ENCODE measurements at places on chromosomes 6 and 20.

- ATAC-seq = no peak
These were observed 44.6 kb upstream of the SH3BGRL2 start for GRCh38 chr6:79586548-79586947.

GRCh38 chr6:136666041-136666440, 115.8 kb upstream of the MAP7 start:
- ATAC-seq = no peak

- no peak for ATAC-seq
These were observed 5.2 kb downstream of the RAET1G start for GRCh38 chr6:149917679-149918078.

- no peak for ATAC-seq
These were observed 259.4 kb upstream of the STXBP5 start for GRCh38 chr6:146944809-146945208.

GRCh38 chr6:161924516-161925116, 650.8 kb upstream of the AGPAT4 start:
- ATAC-seq = no peak

GRCh38 chr6:53916804-53917463, 122.1 kb downstream of the LRRC1 start:
- no peak for ATAC-seq

DNA sequence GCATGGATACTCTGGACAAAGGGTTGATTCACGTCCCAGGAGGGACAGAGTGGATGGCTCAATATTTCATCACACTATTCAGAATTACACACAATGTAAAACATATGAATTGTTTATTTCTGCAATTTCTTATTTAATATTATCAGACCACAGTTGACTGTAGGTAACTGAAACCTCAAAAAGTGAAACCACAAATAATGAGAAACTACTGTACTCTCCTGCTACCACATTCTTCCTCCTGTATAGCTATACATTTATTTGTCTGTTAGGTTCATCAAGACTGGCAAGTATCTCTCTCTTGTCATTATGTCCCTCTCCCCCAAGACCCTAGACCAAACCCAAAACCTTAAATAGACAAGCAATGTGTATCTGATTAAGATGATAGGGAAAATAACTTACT, 60.0 kb downstream of the SYCP2 start:
- ATAC-seq = no peak

DNA sequence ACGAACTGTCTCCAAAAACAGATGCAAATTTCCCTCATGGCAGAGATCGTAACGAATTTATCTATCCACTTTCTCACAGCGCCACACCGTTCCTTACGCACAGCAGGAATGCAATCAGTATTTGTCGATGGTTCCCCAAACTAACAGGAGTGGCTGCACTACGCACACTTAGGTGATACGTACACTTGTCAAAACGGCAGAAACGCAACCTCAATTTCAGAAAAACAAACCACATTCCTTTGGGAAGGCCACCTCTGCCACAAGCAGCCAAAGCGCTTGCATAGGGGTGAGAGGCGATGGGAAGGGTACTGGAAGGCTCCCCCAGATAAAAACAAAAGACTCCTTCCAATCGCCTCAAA, 638 bp downstream of the MDN1 start:
- peak; percentile 6 for ATAC-seq

- no peak for ATAC-seq
These were observed 64.0 kb downstream of the BLOC1S5 start for GRCh38 chr6:8000188-8000596.

GRCh38 chr6:131728296-131728939, 17.6 kb upstream of the CTAGE9 start:
- ATAC-seq = no peak

GRCh38 chr6:135274561-135275293, 93.6 kb downstream of the MYB start:
- ATAC-seq = no peak

DNA sequence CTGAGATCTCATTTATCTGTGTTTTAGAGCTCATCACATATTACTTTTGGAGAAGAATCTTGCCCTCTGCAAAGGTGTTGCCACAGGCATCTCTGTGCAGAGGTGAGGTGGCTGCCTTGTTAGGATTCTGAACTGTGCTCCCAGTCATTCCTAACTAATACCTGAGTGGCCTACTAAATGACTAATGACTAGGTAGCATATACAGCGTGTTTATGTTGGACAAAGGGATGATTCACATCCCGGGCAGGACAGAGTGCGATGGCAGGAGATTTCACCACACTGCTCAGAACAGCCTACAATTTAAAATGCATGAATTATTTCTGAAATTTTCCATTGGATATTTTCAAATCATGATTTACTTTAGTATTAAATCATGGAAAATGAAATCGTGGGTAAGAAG, 23.1 kb upstream of the CGA start:
- ATAC-seq = no peak

DNA sequence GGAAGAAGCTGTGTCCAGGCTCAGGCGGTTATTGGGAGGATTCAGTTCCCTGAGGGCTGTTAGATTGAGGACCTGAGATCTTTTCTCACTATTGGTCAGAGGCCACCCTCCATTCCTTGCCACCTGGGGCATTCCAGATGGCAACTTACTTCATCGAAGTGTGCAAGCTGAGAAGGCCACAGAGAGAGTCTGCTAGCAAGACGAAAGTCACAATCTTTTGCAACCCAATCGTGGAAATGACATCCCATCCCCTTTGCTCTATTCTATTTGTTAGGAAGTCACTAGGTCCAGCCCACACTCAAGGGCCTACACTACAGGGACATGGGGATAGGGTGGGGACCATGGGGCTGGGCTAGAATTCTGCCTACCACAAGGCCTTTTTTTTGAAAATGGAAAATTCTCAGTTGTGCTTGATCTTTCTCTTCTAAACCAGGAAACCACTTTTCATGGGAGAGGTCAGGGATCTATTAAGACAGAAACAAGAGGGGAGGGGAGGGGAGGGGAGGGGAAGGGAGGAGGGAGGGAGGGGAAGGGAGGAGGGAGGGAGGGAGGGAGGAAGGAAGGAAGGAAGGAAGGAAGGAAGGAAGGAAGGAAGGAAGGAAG, 217.2 kb downstream of the BCAS1 start:
- ATAC-seq = no peak

DNA sequence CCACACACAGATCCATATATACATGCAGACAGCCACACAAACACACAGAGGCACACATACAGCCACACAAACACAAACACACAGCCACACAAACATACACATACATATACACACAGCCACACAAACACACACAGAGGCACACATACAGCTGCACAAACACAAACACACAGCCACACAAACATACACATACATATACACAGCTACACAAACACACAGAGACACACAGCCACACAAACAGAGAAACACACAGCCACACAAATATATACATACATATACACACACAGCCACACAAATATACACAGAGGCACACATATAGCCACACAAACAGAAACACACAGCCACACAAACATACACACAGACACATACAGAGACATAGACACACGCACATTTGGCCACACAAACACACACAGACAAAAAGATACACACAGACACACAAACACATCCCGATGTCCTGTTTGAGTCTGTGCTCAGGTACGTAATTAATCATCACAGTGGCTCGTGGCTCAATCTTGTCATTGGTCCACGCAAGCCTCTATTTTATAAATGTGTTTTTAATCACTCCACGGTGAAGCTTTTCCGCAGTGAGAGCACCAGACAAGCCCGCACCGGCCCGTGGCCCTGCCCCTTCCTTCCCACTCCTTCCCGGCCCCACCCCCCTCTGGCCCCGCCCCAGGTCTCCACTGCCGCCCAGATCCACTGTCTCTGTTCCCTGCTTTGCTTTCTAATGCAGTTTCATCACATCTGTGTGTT, 135.3 kb downstream of the CDH4 start:
- ATAC-seq = no peak

GRCh38 chr20:7856756-7857155, 83.5 kb downstream of the HAO1 start:
- no peak for ATAC-seq

- ATAC-seq = peak; percentile 87
These were observed 11.7 kb upstream of the ZNF311 start for GRCh38 chr6:29016559-29017427.

DNA sequence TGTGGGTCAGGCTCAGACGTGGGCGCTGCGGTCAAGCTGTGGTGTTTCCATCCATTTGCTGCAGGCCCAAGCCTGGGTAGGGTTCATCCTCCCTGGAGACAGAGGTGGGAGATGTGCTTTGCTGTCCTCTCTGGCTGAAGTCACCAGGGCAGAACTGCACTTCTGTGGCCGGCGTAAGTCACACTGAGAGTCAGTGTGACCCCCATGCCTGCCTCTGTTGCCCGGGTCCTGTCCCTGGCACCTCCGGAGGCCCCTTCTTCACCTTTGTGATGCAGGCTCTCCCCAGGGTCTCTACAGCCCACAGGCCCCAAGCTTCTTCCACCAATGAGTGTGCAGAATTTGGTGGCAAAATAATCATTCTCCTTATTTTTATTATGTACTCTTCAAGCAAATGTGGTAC, 53.8 kb upstream of the DACT2 start:
- no peak for ATAC-seq

- no peak for ATAC-seq
These were observed 861.7 kb downstream of the QKI start for GRCh38 chr6:164276211-164276610.

DNA sequence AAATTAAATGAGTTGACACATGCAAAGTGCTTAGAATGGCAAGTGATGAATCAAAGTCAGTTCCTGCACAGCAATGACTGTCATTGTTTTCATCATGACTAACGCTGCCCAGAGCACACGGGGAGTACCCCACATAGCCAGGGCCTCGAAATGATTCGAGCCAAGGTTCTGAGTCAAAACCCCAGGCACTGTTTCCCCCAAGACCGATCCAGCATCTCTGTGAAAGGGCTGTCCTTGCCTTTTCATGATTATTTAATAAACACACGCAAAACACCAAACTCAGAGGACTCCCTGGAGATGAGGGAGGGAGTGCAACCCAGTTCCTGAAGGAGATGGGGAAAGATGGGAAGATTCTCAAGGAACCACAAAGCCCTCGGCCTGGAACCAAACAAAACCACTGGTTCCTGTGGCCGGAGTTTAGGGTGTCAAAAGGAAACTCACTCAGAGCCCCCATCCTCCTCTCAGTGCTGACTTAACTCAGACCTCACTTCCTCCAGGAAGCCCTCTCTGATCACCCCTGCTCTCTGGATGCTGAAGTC, 3.8 kb downstream of the PREX1 start:
- ATAC-seq = peak; percentile 82

DNA sequence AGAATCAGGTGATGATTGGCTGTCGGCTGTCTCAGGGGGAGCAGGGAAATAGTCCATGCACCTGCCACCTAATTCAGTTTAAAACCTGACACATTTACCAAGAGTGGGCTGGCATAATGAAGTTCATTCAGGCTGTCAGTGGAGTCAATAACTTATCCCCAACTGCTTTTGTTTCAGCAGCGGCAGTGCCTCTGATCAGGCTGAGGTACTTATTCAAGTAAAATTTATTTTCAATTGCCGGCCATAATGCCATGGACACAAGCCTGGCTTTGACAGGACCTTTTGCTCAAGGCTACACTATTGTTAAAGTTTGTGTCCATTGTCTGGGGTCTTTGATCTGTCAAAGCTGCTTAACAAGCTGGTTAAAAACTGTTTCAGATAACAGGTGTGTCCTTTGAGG, 20.6 kb downstream of the OLIG3 start:
- ATAC-seq = no peak

GRCh38 chr20:20206788-20207187, 154.5 kb downstream of the CFAP61 start:
- no peak for ATAC-seq

DNA sequence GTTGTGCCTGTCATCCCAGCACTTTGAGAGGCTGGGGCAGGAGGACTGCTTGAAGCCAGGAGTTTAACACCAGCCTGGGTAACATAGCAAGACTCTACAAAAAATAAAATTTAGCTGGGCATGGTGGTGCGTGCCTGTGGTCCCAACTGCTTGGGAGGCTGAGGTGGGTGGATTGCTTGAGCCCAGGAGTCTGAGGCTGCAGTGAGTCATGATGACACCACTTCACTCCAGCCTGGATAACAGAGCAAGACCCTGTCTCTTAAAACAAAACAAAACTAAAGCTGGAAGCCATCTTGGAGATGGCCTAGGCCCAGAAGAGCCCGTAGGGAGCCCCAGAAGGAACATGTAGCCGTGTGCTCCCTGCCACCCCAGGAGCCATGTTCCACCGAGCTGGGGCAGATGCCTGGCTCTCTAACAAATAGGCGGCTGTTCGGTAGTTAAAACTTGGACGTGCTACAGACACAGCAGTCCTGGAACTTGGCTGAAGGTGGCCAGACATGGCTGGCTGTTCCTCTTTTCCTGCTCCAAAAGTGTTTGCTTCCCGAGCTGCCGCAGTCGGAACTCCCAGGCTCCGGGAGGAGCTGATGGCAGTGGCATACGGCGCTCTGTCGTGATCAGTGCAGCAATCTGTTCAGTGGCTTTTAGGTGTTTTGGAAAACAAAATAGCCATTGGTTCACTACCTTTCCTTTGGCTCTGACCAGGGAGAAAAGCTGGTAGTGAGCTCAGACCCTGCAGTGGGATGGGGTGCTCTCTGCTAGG, 37.0 kb downstream of the DYNLT1 start:
- no peak for ATAC-seq

DNA sequence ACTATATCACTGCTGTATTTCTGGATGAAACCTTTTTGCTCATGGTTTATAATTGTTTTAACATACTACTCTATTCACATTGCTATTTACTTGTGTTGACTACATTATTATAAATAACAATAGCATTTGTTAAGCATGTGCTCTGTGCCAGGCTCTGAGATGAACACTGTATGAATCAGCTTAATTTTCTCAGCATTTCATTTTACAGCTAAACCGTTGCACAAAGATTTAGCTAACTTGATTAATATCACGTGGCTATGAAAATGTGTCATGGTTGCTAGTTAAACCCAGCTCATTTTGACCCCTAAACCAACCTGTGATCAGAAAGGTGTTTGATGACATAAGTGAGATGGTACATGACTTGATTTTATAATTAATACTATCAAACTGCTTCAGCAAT, 77.5 kb downstream of the NCOA7 start:
- ATAC-seq = no peak

GRCh38 chr6:84432619-84433018, 205.2 kb upstream of the CEP162 start:
- ATAC-seq = no peak

GRCh38 chr20:50149481-50150254, 3.9 kb downstream of the PEDS1 start:
- no peak for ATAC-seq

GRCh38 chr20:17584689-17585088, 14.8 kb downstream of the DSTN start:
- ATAC-seq = no peak

- no peak for ATAC-seq
These were observed 1.9 kb downstream of the KCNQ5 start for GRCh38 chr6:72623808-72624207.

GRCh38 chr6:170024940-170025339, 265.9 kb downstream of the DLL1 start:
- ATAC-seq = no peak

GRCh38 chr6:142985281-142985680, 40.3 kb upstream of the HIVEP2 start:
- no peak for ATAC-seq

Measured in activated CD4-positive, CD25-positive, alpha-beta regulatory T cell treated with anti-CD3 and anti-CD28 coated beads, Interleukin-2, amount 50 U/mL, for 24 hours (primary cell).